ENCODE measurements at places on chromosomes 16 and 17.

DNA sequence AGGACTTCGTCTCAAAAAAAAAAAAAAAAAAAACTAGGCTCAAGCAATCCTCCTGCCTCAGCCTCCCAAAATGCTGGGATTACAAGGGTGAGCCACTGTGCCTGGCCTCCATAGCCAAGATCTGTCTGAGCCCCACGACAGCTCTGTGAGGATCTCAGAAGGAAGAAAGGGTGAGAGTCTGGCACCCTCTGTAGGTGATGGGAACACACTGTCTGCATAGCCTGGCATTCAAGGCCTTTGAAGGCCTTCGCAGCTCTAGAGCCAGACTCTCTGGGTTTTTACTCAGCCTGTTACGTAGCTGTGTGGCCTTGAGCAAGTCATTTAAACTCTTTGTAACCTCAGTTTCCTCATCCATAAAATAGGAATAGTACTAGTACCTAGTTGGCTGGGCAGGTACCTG, 6.3 kb upstream of the XPO6 start:
- DNase-seq: no peak

GRCh38 chr17:2406903-2407790, 6.3 kb upstream of the MNT start:
- peak; percentile 81 for DNase-seq

GRCh38 chr16:67928561-67929364, 2.9 kb downstream of the CTRL start:
- peak; percentile 70 for DNase-seq

GRCh38 chr16:77736879-77737278, 14.6 kb downstream of the NUDT7 start:
- no peak for DNase-seq

DNA sequence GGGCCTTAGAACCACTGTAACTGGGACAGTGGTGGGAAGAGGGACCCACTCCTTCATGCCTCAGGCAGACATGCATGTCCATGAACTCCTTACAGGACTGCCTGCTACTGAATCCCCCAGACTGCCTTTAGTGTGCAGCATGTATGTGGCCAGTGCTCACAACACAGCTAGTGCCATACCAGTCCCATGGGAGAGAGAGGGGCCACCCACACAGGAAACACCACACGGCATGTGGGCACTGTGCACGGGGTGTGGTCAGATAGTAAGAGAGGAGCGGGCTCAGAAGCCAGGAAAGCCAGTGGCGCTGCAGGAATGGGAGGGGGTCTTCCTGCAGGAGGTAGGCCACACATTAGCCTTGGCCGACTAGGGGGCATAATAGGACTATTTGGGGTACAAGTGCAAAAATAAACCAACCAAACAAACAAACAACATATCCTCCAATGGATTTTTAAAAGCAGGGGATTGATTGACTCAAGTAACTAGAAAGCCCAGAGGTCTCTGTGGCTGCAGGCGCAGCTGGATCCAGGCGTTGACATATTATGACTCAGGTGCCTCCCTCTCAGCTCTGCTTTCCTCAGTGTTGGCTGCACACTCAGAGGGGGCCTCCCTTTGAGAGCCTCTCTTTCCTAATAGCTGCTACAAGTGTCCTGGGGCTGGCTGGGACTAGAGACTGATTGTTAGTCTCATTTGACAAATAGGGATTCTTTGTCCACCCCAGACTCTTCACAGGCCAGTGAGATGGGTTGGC, 104.4 kb downstream of the AMFR start:
- no peak for DNase-seq
